ENCODE measurements at places on chromosomes 4 and X.

GRCh38 chrX:110143454-110144210, 140.7 kb downstream of the TMEM164 start:
- DNase-seq = no peak

GRCh38 chrX:73448379-73448778, 1.5 kb downstream of the CDX4 start:
- DNase-seq = no peak

GRCh38 chr4:960636-961350, 12.6 kb downstream of the DGKQ start:
- DNase-seq = no peak

- DNase-seq = no peak
These were observed 69.6 kb upstream of the PCDH18 start for GRCh38 chr4:137601934-137602333.

- no peak for DNase-seq
These were observed 39.3 kb upstream of the SMARCAD1 start for GRCh38 chr4:94168321-94168720.

DNA sequence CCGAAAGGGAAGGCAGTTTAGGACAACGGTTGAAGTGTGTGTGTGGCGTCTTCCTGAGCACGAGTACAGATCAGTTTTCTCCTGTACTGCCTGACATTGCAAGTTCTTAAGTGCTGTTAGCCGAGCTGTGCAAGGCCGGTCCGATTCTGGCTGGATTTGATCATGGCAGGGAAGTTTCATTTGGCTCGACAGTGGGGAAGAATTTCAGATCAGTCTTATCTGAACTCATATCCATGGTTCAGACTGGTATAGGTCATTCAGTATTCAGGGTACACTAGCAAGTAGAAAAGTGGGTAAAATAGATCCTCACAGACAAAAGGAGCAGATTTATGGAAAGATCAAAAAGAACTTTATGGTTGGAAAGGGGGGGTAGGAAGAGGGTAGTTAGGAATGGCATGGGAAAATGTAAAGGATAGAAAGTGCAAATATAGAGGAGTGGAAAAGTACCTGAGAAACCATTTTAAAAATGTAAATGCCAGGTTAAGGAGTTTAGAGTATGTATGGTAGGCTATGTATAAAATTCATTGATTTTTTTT, 716 bp downstream of the THAP9 start:
- no peak for DNase-seq

GRCh38 chrX:123986377-123986776, 24.9 kb downstream of the STAG2 start:
- no peak for DNase-seq

- no peak for DNase-seq
These were observed 4.9 kb downstream of the OPHN1 start for GRCh38 chrX:68428431-68428830.

- DNase-seq = no peak
These were observed 73.8 kb downstream of the WWC2 start for GRCh38 chr4:183172881-183173280.

- DNase-seq = no peak
These were observed 98.5 kb downstream of the RRAGB start for GRCh38 chrX:55816023-55816422.

DNA sequence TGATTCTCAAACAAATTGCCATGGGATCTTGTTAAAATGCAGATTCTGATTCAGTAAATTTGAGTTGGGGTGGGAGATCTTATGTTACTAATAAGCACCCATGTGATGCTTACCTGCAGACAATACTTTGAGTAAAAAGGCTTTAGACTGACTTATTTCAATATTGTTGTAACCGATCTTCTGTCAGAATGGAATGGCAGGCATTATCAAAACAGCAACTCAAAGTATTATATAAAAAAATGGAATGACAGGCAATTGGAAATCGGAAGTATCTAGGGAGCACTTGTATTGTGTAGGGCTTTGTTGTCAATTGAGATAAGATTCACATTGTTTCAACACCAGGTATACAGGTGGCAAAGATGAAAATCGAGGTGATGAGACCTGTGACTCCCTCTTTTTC, 67.5 kb downstream of the C4orf33 start:
- no peak for DNase-seq

DNA sequence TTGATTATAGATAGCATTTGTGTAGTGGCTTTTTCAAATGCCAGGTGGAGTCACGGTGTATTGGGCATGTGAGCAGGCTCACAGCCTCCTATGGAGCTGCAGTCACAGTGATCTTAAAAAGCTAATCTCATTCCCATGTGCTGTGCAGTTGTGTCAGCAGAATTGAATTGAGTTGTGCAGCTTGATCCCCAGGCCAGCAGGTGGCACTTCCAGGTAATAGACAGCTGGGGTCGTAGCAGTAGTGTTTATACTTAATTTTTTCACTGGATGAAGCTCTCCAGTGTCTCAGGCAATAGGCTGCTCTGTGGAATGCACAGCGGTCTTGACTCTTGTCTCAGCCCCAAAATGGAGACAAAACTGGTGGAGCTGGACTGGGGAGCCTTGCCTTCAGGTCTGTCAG, 1028.1 kb downstream of the SH3BGRL start:
- no peak for DNase-seq

- DNase-seq = no peak
These were observed 509 bp downstream of the CXXC4 start for GRCh38 chr4:104494185-104494584.

DNA sequence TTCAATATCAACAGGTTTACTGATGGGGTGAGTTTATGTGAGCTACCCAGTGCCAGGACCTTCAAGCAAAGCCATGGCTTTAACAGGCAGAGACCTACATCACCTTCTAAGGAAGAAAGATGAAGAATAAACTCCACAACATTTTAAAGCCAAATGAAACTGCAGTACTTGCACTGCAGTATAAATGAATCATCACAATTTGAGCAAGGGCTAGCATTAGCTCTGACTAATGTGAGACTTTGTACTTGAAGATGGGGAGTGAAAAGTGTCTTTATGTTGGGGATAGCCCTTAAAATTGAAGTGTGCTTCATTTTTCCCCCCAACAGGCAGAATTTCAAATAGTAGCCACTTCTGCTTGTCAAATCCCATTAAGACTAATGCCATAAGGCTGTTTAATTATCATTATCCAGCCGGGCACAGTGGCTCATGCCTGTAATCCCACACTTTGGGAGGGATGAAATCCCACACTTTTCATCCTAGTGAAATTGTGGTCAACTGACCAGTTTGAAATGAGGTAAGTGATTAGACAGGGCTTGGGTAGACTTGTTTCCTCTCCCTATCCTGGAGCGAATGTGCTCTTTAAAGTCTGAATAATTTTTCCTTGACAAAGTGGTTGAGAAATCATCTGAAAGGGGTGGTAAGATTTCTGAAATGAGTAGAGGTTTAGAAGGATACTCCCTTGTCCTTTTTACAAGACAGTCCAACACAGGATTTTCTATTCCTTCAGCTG, 27.2 kb upstream of the GPR34 start:
- DNase-seq = no peak

Data from activated T-cell treated with anti-CD3 and anti-CD28 coated beads, Interleukin-2, amount 50 U/mL, for 24 hours (primary cell).